ENCODE measurements at places on chromosomes 2 and 18. TPM values are rescaled to one million over a fixed set of nuclear protein-coding genes. Genes with fewer than 3 reads are reported as not detected.
A peak's percentile ranks its signal among the peaks of the same experiment; 100 is the strongest.

The CFAP65 gene
- not detected for total RNA-seq

The CHRNG gene
- not detected for total RNA-seq

The UPP2 gene
- total RNA-seq: not detected

The ST6GAL2 gene
- total RNA-seq: not detected

The IL18R1 gene
- total RNA-seq: 17.9 TPM

The CAPN13 gene
- not detected for total RNA-seq

The BOLL gene
- not detected for total RNA-seq

- no peak for DNase-seq
- H3K36me3 ChIP-seq: no peaks in the 10 kb centered on the region
- H3K4me1 ChIP-seq: peaks cover 12% of the 10 kb centered on the region
- H3K4me3 ChIP-seq: no peak overlapping the region
- peaks cover 4% of the 10 kb centered on the region for H3K27me3 ChIP-seq
Observed at GRCh38 chr2:20444101-20444992, 2.5 kb upstream of the RHOB start.

DNA sequence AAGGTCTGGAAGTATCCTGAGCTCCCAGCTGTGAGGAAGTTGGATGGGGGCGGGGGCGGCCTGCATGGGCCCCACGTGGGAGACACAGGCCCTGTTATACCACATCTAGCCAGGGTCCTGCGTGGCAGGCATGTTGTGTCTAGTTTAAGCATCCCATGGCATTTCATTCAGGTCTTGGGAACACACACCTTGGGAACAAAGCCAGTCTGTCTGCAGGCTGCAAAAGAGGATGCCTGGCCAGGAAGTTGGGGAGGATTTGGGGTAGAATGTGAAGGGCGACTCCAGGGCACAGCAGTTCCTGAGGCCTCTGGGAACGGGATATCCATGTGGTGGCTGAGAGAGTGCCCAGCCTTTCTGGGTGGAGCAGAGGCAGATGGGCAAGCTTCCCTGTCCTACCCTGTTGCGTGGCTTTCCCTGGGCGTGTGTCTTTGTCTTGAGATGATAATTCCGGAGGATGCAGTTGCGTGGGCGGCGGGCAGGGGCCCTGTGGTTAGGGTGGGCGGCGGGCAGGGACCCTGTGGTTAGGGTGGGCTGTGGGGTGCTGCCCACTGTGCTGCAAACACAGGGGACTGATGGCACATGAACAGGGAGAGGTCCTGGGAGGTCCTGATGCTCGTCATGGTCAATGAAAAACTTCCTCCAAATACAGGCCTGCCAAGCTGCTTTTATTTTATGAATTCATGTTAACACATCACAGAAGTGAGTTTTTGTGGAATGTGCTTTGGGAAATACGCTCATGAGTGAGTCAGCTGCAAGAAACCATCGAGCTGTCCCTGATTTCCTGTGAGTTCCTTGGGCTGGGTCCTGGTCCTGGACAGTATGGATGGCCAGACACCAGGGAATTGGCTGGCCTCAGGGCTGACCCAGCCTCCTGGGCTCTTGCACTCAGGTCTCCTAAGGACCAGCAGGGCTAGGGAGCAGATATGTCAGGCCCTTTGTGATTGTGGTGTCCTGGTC, 90.0 kb upstream of the HS6ST1 start:
- H3K4me1 ChIP-seq: no peaks in the 10 kb centered on the region
- no peak for DNase-seq
- H3K36me3 ChIP-seq: no peaks in the 10 kb centered on the region
- peaks cover 7% of the 10 kb centered on the region for H3K27me3 ChIP-seq
- H3K27ac ChIP-seq: no peak overlapping the region

DNA sequence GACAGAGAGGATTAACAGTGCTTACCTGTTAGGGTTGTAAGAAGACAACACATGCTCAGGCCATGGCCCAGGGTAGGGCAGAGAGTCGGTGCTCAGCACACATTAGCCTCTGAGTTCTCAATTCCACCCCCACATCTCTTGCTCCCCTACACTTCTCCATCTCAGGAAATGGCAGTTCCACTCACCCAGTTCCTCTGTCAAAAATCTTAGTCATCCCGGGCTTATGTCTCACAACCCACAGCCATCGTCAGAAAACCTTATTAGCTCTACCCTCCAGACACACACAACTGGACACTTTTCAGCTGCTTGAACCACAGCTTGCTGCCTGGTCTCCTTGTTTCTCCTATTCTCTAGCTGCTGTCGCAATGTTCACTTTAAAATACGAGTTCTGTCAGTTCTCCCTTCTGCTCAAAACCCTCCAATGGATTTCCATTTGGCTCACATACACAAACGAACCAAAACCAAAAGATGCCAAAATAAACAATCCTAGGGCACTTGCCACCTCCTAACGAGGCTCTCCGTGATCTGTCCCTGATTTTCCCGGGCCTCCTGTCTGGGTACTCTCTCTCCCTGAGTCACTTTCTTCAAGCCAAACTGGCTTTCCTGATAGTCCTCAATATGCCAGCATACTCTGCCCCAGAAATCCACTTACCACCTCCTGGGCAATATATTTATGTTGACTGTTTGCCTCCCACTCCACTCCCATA, 89.7 kb downstream of the KCTD1 start:
- no peaks in the 10 kb centered on the region for H3K36me3 ChIP-seq
- DNase-seq: no peak

GRCh38 chr18:37409878-37410277, 155.7 kb downstream of the CELF4 start:
- no peak overlapping the region for H3K4me3 ChIP-seq
- H3K27ac ChIP-seq: no peak overlapping the region
- H3K27me3 ChIP-seq: no peaks in the 10 kb centered on the region

DNA sequence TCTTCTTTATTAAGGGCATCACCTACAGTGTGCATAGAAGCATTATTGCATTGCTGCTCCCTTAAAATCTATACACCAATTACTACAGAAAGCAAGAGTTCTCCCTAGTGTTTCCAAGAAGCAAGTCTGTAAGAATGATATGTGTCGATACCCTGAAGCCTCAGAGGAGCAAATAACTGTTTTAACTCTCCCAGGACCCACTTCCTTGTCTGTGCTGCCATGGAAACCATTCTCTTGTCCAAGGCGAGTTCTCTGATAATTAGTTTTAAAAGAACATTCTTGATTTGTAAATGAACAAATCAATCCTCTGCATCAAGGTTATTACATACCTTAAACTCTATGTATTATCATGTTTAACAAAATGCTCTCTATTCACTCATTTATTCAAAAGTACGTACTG, 326.8 kb upstream of the KLHL14 start:
- H3K4me3 ChIP-seq: no peak overlapping the region
- H3K4me1 ChIP-seq: no peaks in the 10 kb centered on the region
- H3K27ac ChIP-seq: no peak overlapping the region
- no peaks in the 10 kb centered on the region for H3K27me3 ChIP-seq
- DNase-seq: no peak

DNA sequence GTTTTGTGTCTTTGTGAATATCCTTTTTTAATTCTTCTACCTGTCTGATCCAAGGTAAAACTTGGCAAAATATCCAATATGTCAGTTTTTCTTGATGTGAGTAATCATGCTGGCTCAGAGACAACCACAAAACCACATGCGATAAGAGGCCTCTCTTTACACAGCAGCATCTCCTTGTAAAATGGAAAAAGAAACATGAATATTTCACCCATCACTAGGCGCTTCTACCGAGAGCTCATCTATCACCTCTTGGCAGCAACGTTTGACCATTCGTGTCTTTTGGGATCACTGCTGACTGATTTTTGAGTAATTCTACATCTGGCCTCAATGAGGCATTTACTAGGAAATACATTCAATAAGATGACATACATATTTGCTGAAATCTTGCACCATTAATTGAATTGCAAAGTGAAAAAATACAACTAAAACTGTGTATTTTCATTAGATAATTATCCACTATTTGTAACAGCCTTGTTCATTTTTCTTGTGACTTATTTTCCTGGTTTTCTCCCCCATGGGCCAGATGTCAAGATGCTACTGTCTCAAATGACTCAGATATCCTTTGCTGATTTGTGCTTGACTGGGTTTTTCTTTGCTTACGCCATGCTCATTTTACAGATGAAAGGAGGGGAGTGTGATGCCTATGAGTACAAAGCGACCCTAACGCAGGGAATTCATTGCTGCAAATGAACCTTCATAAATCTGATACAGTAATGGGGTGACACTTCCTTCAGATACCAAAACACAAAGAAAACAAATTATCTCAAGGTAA, 467.5 kb downstream of the FBXO15 start:
- no peaks in the 10 kb centered on the region for H3K4me1 ChIP-seq
- no peaks in the 10 kb centered on the region for H3K27me3 ChIP-seq
- no peak for DNase-seq
- H3K27ac ChIP-seq: no peak overlapping the region
- no peak overlapping the region for H3K4me3 ChIP-seq

- no peaks in the 10 kb centered on the region for H3K4me1 ChIP-seq
- DNase-seq: no peak
- no peaks in the 10 kb centered on the region for H3K36me3 ChIP-seq
- H3K27ac ChIP-seq: no peak overlapping the region
- H3K4me3 ChIP-seq: no peak overlapping the region
Observed at GRCh38 chr2:75194184-75194868, 5.0 kb downstream of the TACR1 start.

DNA sequence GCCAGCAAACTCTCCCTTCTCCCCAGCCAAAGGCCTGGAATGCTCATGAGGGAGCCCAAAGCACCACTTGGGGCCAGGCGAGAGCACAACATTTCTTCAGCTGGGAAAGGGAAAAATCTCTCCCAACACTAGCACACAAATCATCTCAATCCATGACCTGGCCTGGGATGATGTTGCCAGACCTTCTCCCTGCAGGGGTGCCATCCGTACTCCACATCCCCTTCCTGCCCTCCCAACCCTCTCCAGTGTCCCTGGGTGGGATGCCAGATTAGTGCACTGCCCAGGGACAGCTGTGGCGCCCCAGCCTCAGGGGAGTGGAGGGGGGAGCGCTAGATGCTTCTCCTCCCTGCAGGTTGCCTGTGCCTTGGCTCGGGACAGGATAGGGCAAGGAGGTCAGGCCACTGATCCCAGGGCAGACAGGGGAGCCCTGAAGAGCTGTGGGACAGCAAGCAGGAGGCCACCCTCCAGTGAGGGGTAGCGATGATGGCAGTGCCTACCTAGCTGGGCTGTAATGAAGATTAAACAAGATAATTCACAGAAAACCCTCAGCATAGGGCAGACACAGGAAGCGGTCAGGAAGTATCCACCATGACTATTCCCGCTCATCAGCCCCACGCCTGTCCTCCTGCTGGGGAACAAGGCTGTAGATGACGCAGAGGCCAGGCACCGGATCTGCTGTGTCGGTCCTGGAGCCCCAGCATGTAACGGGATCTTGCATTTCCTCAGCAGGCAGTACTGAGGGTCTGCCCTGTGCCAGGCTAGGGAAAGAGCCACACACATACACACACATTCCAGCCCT, 31.1 kb downstream of the SERTAD2 start:
- H3K4me1 ChIP-seq: no peaks in the 10 kb centered on the region
- no peak overlapping the region for H3K4me3 ChIP-seq
- H3K36me3 ChIP-seq: no peaks in the 10 kb centered on the region
- no peak for DNase-seq
- no peaks in the 10 kb centered on the region for H3K27me3 ChIP-seq

DNA sequence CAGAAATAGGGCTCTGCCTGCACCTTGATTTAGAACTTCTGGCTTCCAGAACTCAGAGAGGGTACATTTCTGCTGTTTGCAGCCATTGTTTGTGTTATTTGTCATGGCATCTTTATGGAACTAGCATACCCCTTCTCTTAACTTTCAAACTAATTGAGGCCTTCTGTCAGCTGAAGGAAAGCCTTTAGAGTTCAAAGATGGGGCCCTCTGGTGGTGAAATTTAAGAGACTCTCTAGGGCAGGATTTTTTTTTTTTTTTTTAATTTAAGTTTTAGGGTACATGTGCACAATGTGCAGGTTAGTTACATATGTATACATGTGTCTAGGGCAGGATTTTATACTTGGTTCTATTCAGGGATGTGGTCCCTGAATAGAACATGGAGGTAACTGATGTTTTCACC, 260.6 kb upstream of the LINC00305 start:
- no peak for DNase-seq
- H3K27me3 ChIP-seq: no peaks in the 10 kb centered on the region
- H3K36me3 ChIP-seq: no peaks in the 10 kb centered on the region
- H3K4me1 ChIP-seq: no peaks in the 10 kb centered on the region

- H3K27ac ChIP-seq: peak within 1 kb of the TSS; percentile 78
- H3K4me1 ChIP-seq: peaks cover 22% of the 10 kb centered on the region
- H3K36me3 ChIP-seq: no peaks in the 10 kb centered on the region
- peak; percentile 86 for DNase-seq
- peak within 1 kb of the TSS; percentile 90 for H3K4me3 ChIP-seq
- H3K27me3 ChIP-seq: no peaks in the 10 kb centered on the region
Observed at GRCh38 chr2:37156857-37157714, at the start of gene EIF2AK2. EIF2AK2 (minus strand) TSS chr2:37156980; CDS start chr2:37147806, 9,174 bp downstream.

GRCh38 chr2:8639122-8639635, 42.7 kb upstream of the ID2 start:
- H3K4me3 ChIP-seq: no peak overlapping the region
- H3K27ac ChIP-seq: no peak overlapping the region
- DNase-seq: no peak
- no peaks in the 10 kb centered on the region for H3K4me1 ChIP-seq
- H3K36me3 ChIP-seq: no peaks in the 10 kb centered on the region

DNA sequence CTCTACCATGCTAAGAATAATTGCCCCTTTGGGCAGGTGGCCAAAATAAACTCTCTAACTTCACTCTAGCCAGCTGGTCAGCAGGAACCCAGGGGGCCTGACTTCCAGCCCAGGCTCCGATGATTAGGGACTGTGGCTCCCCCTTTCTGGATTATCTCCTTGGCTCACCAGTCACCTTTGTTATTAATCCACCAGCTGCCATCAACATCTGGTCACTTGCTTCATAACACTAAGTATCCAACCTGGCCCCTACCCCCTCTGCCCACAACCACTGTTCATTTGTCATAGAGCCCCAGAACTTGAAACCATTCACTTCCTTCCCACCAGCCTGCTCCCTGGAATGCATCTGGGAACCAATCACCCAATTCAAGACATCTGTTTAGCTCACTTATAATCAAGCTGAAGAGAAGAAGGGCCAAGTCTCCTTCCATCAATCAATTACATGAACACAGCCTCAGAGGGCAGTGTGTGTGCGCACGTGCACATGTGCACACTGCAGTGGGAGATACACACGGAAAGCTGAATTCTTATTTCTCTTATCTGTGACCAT, 215.1 kb downstream of the ALK start:
- H3K27me3 ChIP-seq: no peaks in the 10 kb centered on the region
- H3K27ac ChIP-seq: no peak overlapping the region
- H3K36me3 ChIP-seq: no peaks in the 10 kb centered on the region
- DNase-seq: no peak

- no peak overlapping the region for H3K27ac ChIP-seq
- no peaks in the 10 kb centered on the region for H3K27me3 ChIP-seq
- no peak overlapping the region for H3K4me3 ChIP-seq
Observed at GRCh38 chr18:68854786-68855391, 57.0 kb downstream of the CCDC102B start.

Measured in CD8-positive, alpha-beta memory T cell (primary cell).